NCI-H460 (cell line): ENCODE measurements at places on chromosomes 5 and 9.
A peak's percentile ranks its signal among the peaks of the same experiment; 100 is the strongest.

- no peak for DNase-seq
Observed at GRCh38 chr9:78654324-78654723, 357.4 kb downstream of the PSAT1 start.

DNA sequence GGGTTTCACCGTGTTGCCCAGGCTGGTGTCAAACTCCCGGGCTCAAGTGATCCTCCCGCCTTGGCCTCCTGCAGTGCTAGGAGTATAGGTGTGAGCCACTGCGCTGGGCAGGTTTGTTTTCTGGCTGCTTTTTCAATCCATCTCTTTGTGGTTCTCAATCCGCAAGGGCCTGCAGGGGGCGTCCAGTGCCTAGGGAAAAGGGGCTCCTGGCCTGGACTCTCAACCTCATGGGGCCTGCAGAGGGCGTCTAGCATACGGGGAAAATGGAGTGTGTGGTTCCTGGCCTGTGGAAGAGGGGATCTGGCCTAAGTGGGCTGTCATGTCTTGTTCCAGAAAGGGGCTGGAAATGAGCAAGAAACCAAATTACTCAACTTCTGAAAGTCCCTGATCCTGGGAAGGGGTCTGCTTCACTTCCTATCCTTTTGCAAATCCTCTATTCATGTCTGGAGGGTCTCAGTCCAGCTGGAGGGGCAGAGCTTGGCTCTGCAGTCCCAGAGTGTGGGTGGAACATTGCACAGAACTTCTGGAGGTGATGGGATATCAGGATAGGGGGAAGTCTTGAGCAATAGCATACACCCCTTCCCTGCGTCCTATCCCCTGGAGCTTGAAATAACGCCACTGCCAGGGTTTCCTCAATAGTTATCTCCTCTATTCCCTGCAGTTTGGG is 12.7 kb upstream of the CCL27 start:
- DNase-seq = peak; percentile 51

GRCh38 chr9:98584059-98584458 is 124.7 kb downstream of the GABBR2 start:
- DNase-seq = no peak

GRCh38 chr5:179227580-179228311 is 117.5 kb downstream of the ADAMTS2 start:
- DNase-seq = no peak

- no peak for DNase-seq
Observed at GRCh38 chr5:10460252-10460906, 18.7 kb downstream of the ROPN1L start.

- no peak for DNase-seq
Observed at GRCh38 chr9:98149422-98149821, 30.4 kb upstream of the TRIM14 start.

DNA sequence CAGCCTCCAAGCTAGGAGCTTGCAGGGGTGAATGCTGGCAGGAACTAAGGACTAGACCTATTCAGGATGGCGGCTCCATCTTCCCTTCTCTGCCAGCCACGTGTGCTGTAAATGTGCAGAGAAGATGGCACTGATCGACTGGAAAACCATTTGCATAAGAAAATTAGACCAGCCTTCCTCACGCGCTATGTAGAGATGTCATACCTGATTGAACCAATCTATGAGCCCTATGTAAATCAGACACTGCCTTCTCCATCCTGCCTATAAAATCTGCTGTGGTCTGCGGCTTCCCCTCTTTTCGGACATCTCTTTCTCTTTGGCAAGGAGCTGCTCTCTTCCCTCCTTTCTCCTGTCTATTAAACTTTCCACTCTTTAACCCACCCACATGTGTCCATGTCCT is 91.6 kb downstream of the NPR3 start:
- no peak for DNase-seq

GRCh38 chr5:139742173-139742903 is 53.3 kb upstream of the PSD2 start:
- DNase-seq = no peak

GRCh38 chr9:110148891-110149290 is 59.1 kb downstream of the C9orf152 start:
- no peak for DNase-seq

DNA sequence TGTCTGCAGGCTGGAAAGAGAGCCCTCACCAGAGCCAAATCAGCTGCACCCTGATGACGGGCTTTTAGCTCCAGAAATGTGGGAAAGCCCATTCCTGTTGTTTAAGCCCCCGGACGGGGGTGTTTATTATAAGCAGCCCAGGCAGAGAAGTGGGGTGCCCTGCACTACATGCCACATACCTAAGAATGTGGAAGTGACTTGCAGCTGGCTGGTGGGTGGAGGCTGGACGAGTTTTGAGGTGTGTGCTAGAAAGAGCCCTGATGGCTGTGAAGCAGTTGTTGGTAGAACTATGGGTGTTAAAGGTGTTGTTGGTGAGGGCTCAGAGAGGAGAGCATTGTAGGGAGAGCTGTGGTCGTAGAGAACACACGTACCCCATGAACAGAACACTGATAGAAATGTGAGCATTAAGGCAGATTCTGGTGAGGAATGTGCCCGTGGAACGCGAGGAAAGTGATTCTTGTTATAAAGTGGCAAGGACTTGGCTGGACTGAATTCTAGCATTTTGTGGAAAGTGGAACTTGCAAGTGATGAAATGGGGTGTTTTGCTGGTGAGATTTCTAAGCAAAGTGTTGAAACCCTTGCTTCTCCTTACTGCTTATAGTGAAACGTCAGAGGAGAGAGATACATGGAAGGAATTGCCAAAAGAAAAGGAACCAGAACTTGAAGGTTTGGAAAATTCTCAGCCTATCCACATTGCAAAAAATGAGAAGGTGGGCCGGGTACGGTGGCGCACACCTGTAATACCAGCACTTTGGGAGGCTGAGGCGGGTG is 38.9 kb downstream of the AHRR start:
- DNase-seq = no peak

- DNase-seq = no peak
Observed at GRCh38 chr9:38071470-38072134, 2.6 kb upstream of the SHB start.

DNA sequence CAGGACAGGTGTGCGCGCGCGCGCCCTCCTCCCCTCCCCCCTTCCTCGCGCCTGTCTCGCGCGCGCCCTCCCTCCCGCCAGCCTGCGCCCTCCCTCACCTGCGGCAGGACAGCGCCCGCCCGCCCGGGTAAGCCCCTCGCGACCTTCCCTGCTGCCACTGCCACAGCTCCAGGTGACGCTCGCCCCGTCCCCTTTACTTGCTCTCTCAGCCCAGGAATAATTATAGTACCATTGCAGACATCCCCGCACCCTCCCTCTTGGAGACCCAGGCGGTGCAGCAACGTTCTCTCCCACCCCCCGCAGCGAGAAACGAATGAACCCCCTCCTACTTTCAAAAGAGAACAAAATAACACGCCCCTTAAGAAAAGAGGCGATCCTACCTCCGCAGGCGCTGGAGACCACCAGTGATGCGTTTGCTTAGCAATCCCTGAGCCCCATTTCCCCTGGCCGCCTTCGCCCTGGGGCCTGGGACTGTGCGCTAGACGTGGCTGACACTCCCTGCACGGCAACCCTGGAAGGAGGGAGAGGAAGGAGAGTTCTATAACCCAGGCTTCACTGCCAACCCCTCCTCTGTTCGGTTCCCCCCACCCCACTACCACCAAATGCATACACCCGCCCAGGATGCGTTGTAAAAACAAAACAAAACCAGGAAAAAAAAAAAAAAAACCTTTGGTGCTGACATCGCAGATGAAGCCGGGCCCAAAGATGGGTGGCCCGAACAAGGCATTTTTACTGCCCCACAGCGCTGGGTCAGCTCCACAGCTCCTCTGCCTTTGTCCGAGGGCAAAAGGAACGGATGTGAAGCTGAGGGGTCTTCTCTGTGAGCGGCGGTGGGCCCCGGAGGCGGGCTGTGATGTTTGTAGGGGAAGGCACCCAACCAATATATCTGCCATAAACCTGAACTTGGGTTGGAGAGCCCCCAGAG is 5.6 kb upstream of the PURA start:
- no peak for DNase-seq

DNA sequence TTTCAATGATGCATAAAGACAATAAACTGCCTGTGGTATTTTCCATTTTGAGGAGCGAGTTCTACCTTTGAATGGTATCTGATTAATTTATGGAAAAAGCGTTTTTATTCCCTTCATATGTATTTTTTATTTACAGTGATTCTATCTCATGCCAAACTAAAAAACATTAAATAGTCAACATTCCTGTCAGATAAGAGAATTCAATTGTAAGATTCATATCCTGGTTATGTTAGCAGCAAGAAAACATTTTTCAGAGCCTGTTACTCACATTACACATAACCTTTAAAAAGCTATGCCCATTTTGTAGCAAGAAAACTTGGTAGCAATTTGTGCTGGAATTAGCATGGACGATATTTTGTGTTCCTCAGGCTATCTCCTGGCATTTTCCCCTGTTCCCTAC is 55.1 kb upstream of the PRLR start:
- DNase-seq = no peak

DNA sequence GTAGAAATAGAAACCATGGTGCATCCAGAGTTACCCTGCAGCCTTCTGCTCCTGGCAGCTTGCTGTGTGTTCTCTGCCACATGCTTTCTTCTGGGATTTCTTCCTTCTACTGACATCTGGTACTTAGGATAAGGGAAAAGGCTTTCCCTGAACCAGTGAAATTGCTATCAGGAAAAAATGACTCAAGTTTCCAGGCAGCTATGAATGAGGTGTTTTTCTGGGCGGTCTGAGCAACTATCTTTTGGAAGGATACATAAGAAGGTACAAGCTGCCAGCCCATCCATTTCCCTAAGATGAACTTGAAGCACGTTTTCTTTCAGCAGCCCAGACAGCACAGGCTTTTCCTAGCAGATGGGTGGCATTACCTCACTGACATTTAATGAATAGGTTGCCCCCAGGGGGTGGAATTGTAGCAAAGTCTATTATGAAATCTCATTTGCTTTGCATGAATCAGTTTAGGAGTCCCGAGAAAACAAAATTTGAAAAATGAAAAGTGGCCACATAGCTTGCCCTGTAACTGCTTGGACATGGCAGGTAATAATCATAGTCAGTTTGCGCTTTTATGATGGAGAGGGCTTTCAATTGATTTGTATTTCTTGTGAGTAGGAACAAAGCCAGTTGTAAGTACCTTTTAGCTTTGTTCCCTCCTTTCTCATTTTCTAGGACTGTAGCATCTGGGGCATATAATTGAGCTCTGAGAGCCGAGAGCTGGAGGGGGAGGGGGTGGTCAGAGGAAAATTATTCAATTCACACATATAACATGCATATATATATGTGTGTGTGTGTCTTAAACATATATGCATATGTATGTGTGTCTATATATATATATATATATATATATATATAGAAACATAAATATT is 108.5 kb downstream of the C9orf152 start:
- no peak for DNase-seq

DNA sequence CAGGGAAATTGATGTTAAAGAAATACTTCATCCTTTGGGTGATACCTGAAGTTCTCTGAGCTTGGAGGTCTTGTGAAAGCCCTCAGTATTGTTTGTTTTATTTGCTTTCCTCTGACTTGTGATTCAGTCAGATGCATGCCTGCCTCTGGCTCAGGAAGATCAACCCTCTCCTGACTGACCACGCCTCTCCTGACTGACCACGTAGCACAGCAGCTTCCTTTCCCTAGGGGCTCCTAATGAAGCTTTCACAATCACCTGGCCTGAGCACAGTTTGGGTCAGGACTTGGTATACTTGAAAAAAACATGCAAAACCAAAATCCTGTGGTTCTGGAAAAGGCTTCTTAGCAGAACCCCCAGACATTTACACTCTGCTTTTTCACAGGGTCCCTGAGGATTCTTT is 3.8 kb downstream of the TGFBI start:
- DNase-seq = no peak

- DNase-seq = no peak
Observed at GRCh38 chr9:96621618-96622017, 2.0 kb upstream of the CDC14B start.

- no peak for DNase-seq
Observed at GRCh38 chr5:10268100-10268499, 18.0 kb downstream of the CCT5 start.

DNA sequence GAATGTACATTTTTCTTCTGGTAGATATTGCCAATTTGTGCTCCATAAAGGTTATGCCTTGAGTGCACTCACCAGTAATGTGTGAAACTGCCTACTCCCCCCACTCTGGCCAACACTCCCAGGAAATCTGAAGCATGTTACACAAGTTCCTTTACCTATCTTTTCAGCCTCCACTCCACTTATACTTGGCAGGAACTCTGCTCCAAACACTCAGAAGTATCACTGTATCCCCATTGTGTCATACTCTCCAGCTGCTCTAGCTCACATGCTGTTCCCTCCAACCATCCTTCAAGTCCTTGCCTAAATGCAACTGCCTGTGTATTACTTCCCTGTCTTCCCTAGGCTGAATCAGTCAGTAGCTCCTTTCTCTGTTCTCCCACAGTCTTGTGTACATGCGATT is 28.3 kb downstream of the POU4F3 start:
- DNase-seq = no peak

GRCh38 chr5:108822211-108822947 is 74.7 kb downstream of the FER start:
- DNase-seq = no peak

GRCh38 chr5:2205185-2205585 is 322.5 kb upstream of the IRX4 start:
- no peak for DNase-seq

DNA sequence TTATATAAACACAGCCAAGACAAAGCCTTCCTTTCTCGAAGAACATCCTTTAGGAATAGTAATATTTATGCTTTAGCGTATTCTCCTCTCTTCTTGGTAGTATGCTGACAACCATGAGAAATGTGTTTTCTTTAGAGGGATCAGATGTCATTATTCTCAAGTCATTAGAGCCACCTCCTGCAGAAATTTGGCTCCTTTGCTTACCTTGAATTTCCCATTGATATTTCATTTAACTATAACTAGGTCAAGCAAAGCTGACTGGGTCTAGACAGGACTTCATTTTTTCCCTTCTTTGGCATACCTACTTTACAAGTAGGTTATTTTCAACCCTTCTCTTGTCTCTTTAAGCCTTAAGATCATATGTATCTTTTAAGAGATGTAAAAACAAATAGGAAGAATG is 50.3 kb downstream of the SPATA31D1 start:
- no peak for DNase-seq

GRCh38 chr5:126527158-126527557 is 67.9 kb downstream of the ALDH7A1 start:
- DNase-seq = no peak

GRCh38 chr5:124134941-124135340 is 611.5 kb downstream of the ZNF608 start:
- no peak for DNase-seq
